ENCODE measurements at places on chromosomes 12 and 14. TPM values are rescaled to one million over a fixed set of nuclear protein-coding genes. Genes with fewer than 3 reads are reported as not detected.

- no peaks in the 10 kb centered on the region for H3K36me3 ChIP-seq
- no peaks in the 10 kb centered on the region for H3K27me3 ChIP-seq
- H3K4me1 ChIP-seq = peaks cover 14% of the 10 kb centered on the region
- H3K27ac ChIP-seq = no peak overlapping the region
- DNase-seq = no peak
Measured at GRCh38 chr12:116121453-116121871, 156.0 kb downstream of the MED13L start.

The RAD9B gene
- 3.8 TPM for total RNA-seq

DNA sequence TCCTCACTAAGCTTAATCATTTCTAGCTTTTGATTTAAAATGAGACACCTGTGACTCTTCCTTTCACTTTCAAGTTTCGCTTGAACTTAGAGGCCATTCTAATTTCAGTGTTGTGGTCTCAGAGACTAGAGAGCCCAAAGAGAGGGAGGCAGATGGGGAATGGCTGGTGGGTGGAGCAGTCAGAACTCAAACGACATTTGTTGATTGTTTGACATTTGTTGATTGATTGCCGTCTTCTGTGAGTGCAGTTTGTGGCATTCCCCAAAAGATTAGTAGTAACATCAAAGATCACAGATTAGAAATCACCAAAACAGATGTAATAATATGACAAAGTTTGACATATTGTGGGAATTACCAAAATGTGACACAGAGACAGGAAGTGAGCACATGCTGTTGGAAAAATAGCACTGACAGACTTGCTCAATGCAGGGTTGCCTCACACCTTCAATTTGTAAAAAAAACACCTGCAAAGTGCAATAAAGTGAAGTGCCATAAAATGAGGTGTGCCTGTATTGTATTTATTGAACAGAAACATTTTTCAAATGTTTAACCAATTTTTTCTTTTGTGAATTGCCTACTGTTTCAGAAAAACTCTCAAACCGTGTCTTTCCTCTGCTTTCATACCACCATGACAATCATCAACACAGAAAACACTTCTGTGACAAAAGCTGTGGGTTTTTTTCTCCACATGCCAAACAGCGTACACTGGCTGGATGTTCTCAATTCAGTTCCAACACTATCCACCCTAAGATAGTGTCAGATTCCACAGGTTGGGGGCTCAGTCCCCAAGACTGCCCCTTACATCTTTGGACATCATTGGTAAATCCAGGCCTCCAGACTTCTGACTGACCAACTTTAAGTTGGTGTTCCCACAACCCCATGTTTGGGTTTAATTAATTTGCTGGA is 376.3 kb upstream of the RGS6 start:
- DNase-seq = peak; percentile 69
- peak overlapping the region; percentile 91 for H3K27ac ChIP-seq
- no peaks in the 10 kb centered on the region for H3K36me3 ChIP-seq
- peaks cover 57% of the 10 kb centered on the region for H3K4me1 ChIP-seq
- H3K4me3 ChIP-seq = no peak overlapping the region
- H3K27me3 ChIP-seq = no peaks in the 10 kb centered on the region

The AQP2 gene
- not detected for total RNA-seq

The GLIPR1 gene
- 1.9 TPM for total RNA-seq

GRCh38 chr12:65742018-65743010 is 82.0 kb upstream of the HMGA2 start:
- H3K27ac ChIP-seq = peak overlapping the region; percentile 33
- peak; percentile 53 for DNase-seq
- no peaks in the 10 kb centered on the region for H3K27me3 ChIP-seq
- H3K36me3 ChIP-seq = no peaks in the 10 kb centered on the region

GRCh38 chr12:69666798-69667197 is 32.3 kb downstream of the BEST3 start:
- H3K36me3 ChIP-seq = no peaks in the 10 kb centered on the region
- no peak overlapping the region for H3K4me3 ChIP-seq
- no peak overlapping the region for H3K27ac ChIP-seq
- DNase-seq = no peak
- H3K4me1 ChIP-seq = peaks cover 22% of the 10 kb centered on the region

DNA sequence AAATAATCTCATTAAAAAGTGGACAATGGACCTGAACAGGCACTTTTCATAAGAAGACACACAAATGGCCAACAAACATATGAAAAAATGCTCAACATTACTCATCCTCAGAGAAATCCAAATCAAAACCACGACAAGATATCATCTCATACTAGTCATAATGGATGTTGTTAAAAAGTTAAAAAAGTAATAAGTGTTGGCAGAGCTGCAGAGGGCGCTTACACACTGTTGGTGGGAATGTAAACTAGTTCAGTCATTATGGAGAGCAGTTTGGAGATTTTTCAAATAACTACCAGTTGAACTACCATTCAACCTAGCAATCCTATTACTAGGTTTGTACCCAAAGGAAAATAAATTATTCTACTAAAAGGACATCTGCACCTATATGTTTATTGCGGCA is 47.2 kb downstream of the FOXG1 start:
- H3K36me3 ChIP-seq = no peaks in the 10 kb centered on the region
- no peak for DNase-seq
- H3K4me3 ChIP-seq = no peak overlapping the region
- H3K4me1 ChIP-seq = no peaks in the 10 kb centered on the region
- no peak overlapping the region for H3K27ac ChIP-seq

- no peaks in the 10 kb centered on the region for H3K4me1 ChIP-seq
- no peak overlapping the region for H3K4me3 ChIP-seq
- H3K36me3 ChIP-seq = no peaks in the 10 kb centered on the region
- no peak for DNase-seq
Measured at GRCh38 chr14:106058342-106058741, 532.0 kb downstream of the TMEM121 start.

DNA sequence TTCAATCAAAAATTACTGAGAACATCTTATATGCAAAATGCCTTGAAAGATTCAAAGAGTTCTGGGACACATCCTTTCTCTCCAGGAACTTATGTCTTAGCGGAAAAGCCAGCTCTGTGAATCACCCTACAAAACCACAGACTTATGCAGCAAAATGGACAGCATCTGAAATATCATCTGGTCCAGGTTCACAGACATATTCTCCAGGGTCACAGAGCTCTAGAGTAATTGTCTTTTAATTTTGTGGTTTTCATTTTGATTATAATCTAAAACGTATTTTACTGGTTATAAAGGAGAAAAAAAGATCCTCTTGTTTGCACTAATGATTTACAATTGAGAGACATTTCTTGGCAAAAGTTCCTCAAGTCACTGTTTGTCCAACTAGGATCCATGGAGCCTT is 246.2 kb downstream of the MSRB3 start:
- H3K27me3 ChIP-seq = no peaks in the 10 kb centered on the region
- no peak overlapping the region for H3K27ac ChIP-seq
- no peak overlapping the region for H3K4me3 ChIP-seq
- no peaks in the 10 kb centered on the region for H3K36me3 ChIP-seq
- H3K4me1 ChIP-seq = no peaks in the 10 kb centered on the region

GRCh38 chr12:57624441-57625220 is 8.4 kb downstream of the B4GALNT1 start:
- no peak for DNase-seq
- H3K36me3 ChIP-seq = no peaks in the 10 kb centered on the region
- no peak overlapping the region for H3K4me3 ChIP-seq
- H3K27ac ChIP-seq = no peak overlapping the region
- no peaks in the 10 kb centered on the region for H3K4me1 ChIP-seq

DNA sequence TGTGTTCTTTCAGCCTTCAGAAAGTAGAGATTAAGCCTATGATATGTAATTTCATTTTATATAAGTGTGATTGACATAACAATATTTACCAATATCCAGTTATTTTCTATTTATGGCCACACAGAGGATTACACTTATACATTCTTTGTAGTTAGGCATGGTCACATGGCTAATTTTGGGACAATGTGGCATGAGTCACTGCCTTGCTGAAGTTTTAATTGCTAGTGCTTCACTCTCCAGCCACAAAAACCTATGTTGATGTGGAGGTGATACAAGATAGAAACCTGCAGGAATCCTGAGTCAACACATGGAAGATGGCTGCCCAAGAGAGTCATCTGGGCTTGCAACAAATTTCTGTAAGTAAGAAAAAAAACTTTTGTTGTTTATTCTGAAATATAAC is 17.0 kb downstream of the CLEC14A start:
- no peak for DNase-seq
- no peak overlapping the region for H3K4me3 ChIP-seq
- H3K27ac ChIP-seq = no peak overlapping the region
- no peaks in the 10 kb centered on the region for H3K27me3 ChIP-seq
- H3K4me1 ChIP-seq = no peaks in the 10 kb centered on the region

DNA sequence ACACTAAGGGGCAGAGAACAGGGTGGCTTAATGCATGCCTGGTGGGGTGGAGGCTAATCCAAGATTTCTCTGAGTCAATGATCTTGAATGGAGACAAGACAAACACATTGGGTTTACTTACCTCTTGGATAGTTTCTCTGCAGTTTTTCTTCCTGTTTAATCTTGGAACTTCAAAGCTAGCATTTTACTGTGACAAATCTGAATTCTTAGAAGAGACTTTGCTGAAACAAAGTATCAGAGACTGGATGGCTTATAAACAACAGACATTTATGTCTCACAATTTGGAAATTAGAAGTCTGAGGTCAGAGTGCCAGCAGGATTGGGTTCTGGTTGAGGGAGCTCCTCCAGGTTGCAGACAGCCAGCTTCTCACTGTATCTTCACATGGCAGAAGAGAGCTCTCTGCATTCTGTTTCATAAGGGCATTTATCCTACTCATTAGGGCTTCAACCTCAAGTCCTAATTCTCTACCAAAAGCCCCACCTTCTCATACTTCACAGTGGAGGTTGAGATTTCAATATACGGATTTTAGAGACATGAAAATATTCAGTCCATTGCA is 921.8 kb downstream of the VRK1 start:
- DNase-seq = no peak
- no peaks in the 10 kb centered on the region for H3K4me1 ChIP-seq
- H3K4me3 ChIP-seq = no peak overlapping the region

DNA sequence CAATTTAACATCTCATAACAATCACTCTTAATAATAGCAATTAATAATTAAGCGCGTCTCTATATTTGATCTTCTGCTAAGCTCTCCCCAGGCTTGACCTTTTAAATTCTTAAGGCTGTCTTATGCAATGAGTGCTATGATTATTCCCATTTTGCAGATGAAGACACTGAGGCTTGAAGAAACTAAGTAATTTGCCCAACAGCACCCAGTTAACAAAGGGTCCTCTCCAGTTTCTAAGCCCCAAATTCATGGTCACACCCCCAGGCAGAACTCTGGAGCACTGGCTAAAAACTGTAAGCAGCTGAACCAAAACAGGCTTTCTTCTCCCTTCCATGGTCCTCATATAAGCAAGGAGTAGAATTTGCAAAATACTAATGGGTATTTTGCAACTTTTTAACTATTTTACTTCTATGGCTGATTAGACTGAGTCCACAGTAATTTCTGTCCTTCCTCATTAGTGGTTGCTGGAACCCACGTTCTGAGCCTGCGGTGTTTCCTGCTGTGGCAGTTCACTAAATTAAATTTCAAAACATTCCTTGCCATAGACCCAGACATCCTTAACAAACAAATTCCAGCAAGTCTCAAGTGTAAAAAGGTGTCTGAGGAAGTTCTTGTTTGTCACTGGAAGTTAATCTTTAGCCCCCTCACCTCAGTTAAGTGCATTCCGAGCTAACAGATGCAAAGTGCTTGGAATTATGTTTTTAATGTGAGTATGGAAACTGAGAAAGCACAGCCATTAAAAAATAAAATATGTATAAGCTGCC is 76.5 kb downstream of the TMEM132D start:
- H3K36me3 ChIP-seq = no peaks in the 10 kb centered on the region
- H3K27me3 ChIP-seq = no peaks in the 10 kb centered on the region
- H3K27ac ChIP-seq = no peak overlapping the region
- no peak overlapping the region for H3K4me3 ChIP-seq
- H3K4me1 ChIP-seq = no peaks in the 10 kb centered on the region
- no peak for DNase-seq

GRCh38 chr12:43151441-43151981 is 400.5 kb downstream of the ADAMTS20 start:
- H3K27ac ChIP-seq = no peak overlapping the region
- H3K27me3 ChIP-seq = no peaks in the 10 kb centered on the region

DNA sequence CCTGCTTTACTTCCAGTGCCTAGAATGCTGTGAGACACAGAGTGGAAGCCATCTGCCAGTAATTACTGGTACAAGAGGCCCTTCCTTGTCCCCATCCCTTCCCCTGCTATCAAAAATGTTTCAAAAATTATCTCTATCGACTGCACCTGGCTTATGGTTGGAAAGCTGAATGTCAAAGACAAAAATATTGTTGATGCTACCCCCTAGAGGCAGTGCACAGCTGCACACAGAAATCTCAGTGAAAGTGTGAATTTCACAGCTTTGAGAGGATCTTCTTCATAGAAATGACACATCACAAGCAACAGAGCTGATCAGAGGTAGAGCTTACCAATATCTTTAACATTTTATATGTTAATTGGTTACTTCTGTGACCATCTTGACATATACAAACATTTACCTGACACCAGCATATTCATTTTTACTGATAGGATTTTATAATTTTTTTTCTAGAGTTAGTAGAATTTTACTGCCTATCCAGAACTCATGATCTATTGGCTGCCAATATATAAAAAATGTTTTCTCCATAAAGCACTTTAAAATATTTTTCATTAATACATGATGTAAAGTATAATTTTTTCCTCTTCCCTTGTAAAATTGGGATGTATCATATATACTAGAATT is 138.0 kb downstream of the AACS start:
- DNase-seq = no peak
- no peak overlapping the region for H3K4me3 ChIP-seq
- no peak overlapping the region for H3K27ac ChIP-seq
- H3K36me3 ChIP-seq = no peaks in the 10 kb centered on the region

DNA sequence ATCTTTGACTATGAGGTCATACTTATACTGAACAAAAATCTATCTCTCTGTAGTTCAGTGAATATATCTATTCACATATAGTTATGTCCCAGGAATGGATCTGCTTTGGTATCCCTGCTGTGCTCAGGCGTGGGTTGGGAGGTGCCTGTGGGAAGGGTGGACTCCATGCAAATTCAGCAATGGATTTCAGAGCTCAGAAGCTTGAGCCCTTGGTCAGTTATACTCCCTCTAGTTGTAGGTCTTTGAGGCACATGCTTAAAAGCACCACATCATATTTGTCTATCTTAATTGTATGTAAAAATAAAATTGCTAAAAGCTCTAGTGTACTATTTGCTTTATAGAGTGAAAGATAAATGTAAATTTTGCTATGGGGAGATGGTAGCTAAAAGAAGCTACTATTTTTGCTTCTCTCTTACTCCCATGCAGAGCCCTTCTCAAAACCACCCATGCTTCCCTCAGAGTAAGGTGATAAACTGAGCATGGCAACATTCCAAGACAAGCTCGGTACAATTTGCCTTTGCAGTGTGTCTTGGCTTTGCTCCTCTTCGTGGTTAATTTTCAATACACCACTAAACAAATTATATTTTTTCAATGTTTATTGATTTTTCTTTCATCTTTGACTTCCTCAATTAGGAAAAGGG is 54.9 kb downstream of the SLC16A7 start:
- peaks cover 40% of the 10 kb centered on the region for H3K4me1 ChIP-seq
- no peaks in the 10 kb centered on the region for H3K27me3 ChIP-seq
- no peak for DNase-seq
- no peak overlapping the region for H3K4me3 ChIP-seq
- H3K36me3 ChIP-seq = no peaks in the 10 kb centered on the region
